ENCODE measurements at places on chromosomes 7 and 10.

DNA sequence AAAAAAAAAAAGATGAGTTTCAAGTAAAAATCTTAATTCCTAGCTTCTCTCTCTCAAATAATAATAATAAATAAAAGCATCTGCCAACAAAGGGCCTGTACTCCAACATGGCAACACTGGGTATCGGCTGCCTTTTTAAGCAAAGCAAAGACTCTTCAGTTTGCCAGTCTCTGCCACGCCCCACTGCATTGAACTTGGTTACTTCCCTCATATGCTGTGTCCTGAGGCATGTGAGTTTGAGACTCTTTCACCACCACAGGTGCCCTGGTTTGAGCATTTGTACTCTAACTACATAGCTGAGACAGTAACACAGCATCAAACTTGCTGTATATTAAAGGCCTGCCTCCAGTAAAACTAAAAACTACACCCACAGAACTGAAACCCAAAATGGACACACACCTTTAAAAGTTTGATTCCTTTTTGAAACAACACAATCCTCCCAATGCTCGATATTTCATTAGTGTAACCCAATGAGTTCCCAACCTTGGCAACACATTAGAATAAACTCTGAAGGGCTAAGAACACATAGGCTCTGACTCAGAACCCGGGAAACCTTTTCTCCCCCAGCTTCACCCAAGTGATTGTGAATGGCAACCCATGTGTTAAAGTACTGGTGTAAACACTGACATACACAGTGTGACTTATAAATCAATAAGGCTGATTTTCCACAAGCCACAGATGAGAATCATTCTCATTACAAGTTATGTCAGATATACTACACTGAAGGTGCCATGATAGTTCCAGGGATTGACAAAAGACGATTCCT lies 12.0 kb downstream of the JAZF1 start:
- DNase-seq: no peak

DNA sequence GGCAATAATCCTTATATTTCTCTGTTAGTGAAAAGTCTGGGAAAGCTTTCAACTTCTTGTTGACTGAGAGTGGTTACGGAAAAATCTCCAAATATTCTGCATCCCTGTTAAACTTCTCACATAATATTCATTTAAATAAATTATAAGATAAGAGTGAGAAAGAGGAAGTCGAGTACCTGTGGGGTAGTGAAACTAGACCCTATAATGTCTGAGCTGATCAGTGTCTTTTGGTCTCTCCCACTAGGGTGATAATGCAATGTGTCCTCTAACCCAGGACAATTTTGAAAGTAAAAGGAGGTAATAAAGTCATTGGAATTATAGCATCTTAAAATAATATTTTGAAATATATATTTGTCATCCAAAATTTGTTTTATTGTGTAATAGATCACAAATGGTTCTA lies 2.1 kb upstream of the AGR3 start:
- no peak for DNase-seq

- no peak for DNase-seq
These were observed 33.9 kb downstream of the SPDYE17 start for GRCh38 chr7:76998285-76998589.

DNA sequence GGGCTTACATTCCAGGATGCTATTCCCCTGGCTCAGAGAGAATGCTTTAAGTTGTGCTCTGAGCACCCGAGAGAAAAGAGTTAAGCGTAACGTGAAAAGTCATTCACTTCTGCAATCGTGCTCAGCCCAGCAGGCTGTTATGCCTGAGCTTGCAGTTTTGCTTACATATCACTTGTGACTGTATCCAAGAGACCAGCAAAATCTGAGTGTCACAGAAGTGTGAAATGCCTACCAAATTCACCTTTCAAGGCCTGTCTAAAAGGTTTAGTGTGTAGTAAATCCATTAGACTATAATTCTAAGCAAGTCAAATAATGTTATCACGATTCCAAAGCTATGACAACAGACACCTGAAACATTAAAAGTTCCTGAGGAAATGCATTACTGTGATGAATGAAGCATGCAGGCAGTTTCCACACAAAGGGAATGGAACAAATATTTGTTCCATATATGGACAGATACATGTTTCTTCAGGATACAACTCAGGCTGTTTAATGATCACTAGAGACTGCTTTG lies 20.1 kb downstream of the ITGB1 start:
- no peak for DNase-seq

DNA sequence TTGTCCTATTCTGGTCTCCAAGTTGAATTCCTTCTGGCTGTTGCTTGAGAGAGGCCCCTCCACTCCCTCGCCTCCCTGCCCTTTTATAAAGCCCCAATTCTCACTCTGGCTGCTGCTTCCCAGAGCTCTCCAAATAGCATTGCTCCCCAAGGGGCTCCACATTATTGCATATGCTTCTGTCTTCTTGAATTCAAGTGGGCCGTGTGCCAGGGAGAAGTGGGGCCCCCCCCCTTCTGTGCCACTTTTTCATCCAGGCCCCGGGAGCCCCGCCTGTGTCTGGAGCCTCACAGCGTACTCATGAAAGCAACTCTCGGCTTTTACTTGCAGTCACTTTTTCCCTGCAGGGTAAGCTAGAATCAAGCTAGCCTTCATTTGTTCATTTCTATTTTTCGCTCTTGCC lies 265.1 kb downstream of the CCSER2 start:
- DNase-seq: no peak
